ENCODE measurements at places on chromosomes 6 and 20.

DNA sequence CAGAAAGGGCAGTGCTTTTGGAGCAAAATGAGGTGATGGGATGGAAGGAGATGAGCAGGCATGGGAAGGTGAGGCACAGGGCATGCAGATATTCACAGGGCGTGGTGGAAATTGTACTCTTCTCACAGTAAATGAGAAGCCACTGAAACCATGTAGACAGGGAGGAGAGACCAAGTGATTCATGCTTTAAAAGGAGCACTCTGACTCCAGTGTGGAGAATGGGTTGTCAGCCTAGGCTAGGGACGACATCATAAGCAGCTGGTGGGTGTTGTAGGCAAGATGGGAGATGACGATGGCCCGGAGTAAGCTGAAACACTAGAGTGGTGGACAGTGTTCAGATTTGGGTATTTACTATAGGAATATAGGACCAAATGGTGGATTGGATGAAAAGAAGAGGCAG lies 18.4 kb downstream of the PDE7B start:
- no peak for DNase-seq

DNA sequence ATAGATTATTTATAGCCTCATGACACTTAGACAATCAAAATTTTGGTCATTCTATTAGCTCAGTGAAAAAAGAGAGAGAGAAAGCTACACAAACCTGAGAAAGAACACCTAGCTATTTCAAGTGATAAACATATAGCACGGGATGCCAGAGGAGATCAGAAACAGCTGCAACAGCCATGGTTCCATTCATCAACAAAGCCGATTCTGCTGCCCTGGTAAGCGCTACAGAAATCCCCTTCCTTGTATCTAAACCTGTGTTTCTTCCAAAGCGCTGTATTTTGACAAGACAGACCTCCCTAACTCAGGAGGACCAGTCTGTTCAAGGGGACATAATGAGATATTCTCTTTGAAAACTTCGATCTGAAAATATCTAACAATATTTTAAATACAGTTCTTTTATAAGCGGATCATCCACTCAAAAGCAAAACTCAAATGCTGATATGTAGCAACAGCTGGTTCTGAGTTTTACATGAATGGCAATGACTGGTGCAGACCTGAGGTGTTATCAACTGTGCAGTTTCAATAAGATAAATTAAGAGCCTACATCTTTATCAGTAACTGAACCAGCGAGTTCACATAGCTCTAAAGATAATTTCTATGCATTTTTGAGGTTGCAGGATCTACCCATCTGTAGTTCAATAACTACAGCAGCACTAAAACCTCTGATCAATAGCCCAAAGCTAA lies 447.8 kb downstream of the FRK start:
- DNase-seq: no peak

DNA sequence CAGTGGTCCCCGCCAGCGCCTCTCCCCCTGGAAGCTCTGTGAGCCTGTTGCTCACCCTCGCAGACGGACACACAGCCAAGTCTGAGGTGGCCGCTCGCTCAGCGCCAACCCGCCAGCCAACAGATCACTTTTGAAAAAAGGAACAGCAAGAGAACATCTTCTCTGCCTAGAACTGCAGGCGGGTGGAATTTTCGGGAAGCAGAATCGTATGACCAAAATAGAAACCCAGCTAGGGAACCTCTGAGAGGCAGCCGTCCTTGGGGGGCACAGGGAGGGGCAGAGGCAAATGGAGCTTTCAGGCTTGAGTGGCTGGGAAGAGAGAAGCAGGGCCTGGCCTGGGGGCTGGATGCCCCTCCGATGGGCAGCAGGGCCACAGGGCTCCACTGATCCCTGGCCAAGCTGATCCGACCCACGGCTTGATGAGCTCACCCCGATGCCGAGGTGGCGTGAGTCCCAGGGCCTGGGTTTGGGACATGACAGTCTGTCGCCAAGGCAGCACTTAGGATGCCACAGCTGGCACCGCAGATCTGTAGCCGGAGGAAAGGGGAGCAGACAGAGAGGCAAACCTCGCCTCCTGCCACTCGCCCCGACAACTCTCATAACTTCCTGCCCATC lies 9.8 kb downstream of the NFATC2 start:
- peak; percentile 55 for DNase-seq

DNA sequence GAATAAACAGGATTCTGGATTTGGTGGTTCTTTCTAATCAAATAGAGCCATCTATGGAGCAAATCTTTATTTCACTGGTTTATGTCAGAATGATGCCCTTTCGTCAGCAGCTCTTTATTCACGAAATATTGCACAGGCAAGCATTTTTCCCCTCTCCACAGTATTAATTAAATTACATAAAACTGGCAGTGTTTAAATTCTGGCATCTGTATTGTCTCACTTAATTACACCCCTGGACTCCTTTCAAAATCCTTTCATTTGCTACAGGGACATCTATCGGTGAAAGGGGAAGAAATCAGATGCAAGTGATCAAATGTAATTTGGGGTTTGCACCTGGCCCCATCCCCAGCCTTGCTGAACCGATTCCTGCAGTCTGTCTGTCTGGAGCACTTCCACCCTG lies 801.9 kb downstream of the QKI start:
- DNase-seq: no peak

DNA sequence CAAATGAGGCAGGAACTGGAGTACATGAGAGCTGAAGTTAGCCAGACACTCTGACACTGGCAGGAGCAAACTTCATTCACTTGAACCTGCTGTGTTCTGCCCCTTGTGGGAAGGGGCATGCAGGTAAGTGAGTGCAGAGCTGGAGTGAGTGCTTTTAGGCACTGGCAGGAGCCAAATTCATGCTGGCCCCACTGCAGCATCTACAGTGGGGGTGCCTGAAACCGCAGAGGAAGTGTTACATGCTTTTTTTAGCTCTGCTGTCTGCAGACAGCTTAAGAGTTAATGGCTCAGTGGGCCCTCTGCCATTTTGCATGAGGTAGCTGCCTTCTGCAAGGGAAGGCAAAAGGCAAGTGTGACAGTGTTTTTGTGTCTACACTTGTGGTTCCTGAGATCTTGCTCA lies 167.9 kb upstream of the SYNCRIP start:
- no peak for DNase-seq

DNA sequence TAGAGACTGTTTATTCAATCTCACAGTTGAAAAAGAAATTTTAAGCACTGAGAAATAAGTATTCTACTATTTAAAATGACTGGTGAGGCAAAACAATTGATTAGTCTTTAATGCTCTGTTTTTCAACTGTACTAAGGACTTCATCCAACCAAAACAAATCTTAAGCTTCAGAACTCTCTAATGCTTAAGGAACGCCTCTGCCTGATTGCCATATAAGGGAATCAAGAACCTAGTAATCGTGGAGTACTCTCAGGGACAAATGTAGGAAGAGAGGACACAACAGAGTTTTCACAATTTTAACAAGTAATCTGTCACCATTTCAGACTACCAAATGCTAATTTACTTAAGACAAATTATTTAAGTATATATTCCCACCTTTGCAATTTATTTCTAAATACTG lies 16.1 kb downstream of the FBXO30 start:
- no peak for DNase-seq

All from activated CD8-positive, alpha-beta memory T cell treated with anti-CD3 and anti-CD28 coated beads, Interleukin-2, amount 10 ng/mL, durations not matched to agents 7 days and 5 days (primary cell).